CD4-positive, alpha-beta T cell (primary cell): ENCODE measurements at places on chromosomes 11 and 22.

- H3K4me1 ChIP-seq = peaks cover 10% of the 10 kb centered on the region
- no peak overlapping the region for H3K27ac ChIP-seq
- H3K36me3 ChIP-seq = no peaks in the 10 kb centered on the region
- no peak overlapping the region for H3K4me3 ChIP-seq
- DNase-seq = peak; percentile 84
Measured at GRCh38 chr11:118659314-118659952, 20.0 kb downstream of the TREH start.

GRCh38 chr11:61152816-61153592 is 8.2 kb downstream of the VPS37C start:
- no peak for DNase-seq
- H3K27me3 ChIP-seq = no peaks in the 10 kb centered on the region
- H3K36me3 ChIP-seq = peaks cover 7% of the 10 kb centered on the region
- H3K4me1 ChIP-seq = no peaks in the 10 kb centered on the region

DNA sequence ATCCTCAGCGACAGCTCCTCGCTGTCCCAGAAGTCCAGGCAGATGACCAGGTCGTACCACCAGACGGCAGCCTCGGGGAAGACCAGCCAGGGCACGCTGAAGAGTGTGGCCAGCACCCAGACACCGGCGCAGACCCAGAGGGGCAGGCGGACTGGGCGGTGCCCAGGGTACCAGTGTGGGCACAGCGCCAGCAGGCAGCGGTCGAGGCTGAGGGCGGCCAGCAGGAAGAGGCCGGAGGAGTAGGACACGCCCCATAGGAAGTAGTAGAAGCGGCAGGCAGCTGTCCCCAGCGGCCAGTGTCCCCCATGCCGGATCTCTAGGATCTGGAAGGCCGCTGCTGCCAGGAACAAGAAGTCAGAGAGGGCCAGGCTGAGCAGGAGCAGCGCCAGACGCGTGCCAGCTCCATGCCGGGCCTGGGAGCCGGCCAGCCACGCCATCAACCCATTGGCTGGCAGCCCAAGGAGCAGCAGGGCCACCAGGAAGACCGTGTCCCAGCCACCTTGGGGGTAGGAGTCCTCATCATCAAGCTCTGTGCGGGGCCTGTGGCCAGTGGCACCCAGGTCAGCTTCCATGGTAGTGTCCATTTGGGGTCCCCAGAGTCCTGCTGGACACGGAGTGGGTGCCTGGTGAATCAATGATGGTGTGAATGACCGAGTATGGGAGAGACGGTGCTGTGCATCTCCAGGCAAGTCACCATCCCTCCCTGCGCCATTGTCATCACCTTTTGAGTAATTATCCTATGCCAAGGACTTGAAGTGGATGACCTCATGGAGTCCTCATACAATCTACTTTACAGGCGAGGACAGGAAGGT is at the start of gene GPR152:
TSS of gene GPR152 (minus strand) at position 589 of the 812 bp plus-strand sequence. CDS start at position 584, 5 bp downstream.
- no peaks in the 10 kb centered on the region for H3K27me3 ChIP-seq
- H3K4me1 ChIP-seq = peaks cover 48% of the 10 kb centered on the region
- no peak within 1 kb of the TSS for H3K4me3 ChIP-seq
- DNase-seq = no peak
- H3K36me3 ChIP-seq = no peaks in the 10 kb centered on the region

DNA sequence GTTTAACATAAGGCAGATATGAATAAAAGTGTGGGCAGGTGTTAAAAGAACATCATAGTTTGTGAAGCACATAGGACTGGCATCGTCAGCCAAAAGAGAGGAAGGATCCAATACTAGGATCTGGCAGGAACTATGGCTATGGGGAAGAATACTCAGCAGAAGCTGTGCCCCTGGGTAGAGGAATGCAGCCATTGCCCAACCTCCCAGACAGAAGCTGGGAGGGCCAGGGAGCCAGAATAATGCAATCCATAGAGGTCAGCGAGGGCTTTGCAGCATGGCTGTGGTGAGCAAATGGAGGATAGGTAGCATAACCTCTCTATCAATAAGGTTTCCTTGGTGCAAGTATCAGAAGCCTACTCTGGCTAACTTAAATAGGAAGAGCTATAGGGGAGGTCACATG is 11.7 kb upstream of the CSTF3 start:
- no peak overlapping the region for H3K4me3 ChIP-seq
- no peak for DNase-seq
- no peak overlapping the region for H3K27ac ChIP-seq
- no peaks in the 10 kb centered on the region for H3K4me1 ChIP-seq

DNA sequence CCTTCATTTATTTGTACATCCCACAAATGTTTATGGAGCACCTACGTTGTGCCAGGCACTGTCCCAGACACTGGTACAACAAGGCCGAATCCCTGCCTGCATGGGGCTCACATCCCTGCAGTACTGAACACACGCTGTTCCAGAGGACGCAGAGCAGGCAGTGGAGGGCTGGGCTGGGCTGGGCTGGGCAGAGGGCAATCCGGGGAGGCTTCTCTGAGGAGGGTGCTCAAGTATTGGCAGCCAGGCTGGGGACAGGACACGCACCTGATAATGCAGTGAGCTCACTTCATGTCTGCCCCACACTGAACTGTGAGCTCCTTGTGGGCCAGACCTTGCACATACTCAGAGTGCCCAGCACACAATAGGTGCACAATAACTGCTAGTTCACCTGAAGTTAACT is 34.1 kb downstream of the CYTH4 start:
- DNase-seq = no peak
- peaks cover 57% of the 10 kb centered on the region for H3K4me1 ChIP-seq
- H3K27me3 ChIP-seq = no peaks in the 10 kb centered on the region
- H3K27ac ChIP-seq = no peak overlapping the region

GRCh38 chr11:17906436-17906835 is 106.4 kb downstream of the SERGEF start:
- no peak overlapping the region for H3K4me3 ChIP-seq
- no peak for DNase-seq
- no peak overlapping the region for H3K27ac ChIP-seq
- no peaks in the 10 kb centered on the region for H3K27me3 ChIP-seq
- H3K36me3 ChIP-seq = peaks cover 12% of the 10 kb centered on the region

GRCh38 chr11:9251311-9251710 is 13.8 kb downstream of the DENND5A start:
- no peak overlapping the region for H3K27ac ChIP-seq
- no peaks in the 10 kb centered on the region for H3K27me3 ChIP-seq
- H3K4me1 ChIP-seq = peaks cover 59% of the 10 kb centered on the region
- no peaks in the 10 kb centered on the region for H3K36me3 ChIP-seq
- H3K4me3 ChIP-seq = no peak overlapping the region

GRCh38 chr11:11250470-11250869 is 102.6 kb downstream of the CSNK2A3 start:
- H3K4me1 ChIP-seq = no peaks in the 10 kb centered on the region
- DNase-seq = no peak
- H3K4me3 ChIP-seq = no peak overlapping the region
- H3K36me3 ChIP-seq = no peaks in the 10 kb centered on the region
- H3K27ac ChIP-seq = no peak overlapping the region

- no peak within 1 kb of the TSS for H3K27ac ChIP-seq
- H3K36me3 ChIP-seq = no peaks in the 10 kb centered on the region
- peaks cover 27% of the 10 kb centered on the region for H3K4me1 ChIP-seq
Measured at GRCh38 chr11:65900125-65900898, at the start of gene FOSL1. TSS of gene FOSL1 (minus strand) at chr11:65900388. CDS start at chr11:65900339, 49 bp downstream.

DNA sequence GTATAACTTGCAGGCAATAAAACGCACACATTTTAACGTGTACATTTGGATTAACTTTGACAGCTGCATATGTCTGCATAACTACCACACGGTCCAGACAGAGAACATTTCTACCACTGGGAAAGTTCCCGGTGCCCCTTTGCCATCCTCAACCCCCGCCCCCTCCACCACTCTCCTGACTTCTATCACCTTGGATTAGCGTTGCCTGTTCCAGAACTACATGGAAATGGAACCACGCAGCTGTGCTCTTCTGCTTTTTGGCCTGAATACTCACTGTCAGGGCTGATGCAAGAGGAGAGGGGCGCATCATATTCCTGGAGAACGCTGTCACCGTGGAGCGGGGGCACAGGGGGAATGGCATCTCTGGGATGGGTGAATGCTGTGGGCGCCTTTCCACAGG is 62.1 kb downstream of the LRP5 start:
- no peaks in the 10 kb centered on the region for H3K36me3 ChIP-seq
- no peak overlapping the region for H3K4me3 ChIP-seq
- H3K4me1 ChIP-seq = no peaks in the 10 kb centered on the region
- DNase-seq = no peak
- H3K27me3 ChIP-seq = no peaks in the 10 kb centered on the region
- H3K27ac ChIP-seq = no peak overlapping the region

DNA sequence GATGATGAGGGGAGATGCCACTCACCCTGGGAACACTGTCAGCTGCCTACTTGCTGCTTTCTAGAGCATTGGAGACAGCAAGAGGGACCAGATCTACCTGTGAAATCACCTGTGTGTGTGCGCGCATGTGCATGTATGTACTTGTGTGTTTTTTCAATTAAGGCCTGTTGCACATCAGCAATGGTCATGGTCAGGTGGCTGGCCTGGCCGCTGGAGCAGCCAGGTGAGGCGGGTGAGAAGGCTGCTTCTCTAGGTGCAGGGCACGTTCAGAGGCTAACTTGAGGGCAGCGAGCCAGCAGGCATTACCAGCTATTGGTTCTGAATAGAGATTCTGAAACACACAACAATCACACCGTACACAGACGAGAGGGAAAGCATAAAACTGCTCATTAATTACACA is 65.1 kb downstream of the PARVG start:
- H3K4me3 ChIP-seq = no peak overlapping the region
- no peaks in the 10 kb centered on the region for H3K36me3 ChIP-seq
- H3K4me1 ChIP-seq = no peaks in the 10 kb centered on the region
- H3K27ac ChIP-seq = no peak overlapping the region
- no peaks in the 10 kb centered on the region for H3K27me3 ChIP-seq
- DNase-seq = no peak

DNA sequence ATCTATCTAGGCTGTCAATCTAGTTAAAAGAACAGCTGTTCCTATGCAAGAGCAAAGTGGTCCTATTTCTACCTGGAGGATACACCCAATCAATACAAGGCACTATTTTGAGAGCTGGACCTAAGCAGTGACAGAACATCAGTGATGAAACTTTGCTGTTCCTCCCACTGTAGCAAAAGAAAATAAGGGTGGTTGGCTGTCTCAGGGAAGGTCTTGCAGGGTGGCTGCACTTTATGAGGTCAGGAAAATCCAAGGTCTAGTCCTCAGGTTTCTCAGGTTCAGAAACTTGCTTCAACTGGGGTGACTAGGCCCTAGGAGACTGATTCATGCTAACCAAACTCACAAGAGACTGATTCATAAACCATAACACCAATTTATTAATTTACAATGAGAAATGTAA is 11.6 kb downstream of the CPSF7 start:
- H3K27ac ChIP-seq = no peak overlapping the region
- H3K36me3 ChIP-seq = peaks cover 91% of the 10 kb centered on the region
- H3K27me3 ChIP-seq = no peaks in the 10 kb centered on the region
- no peak overlapping the region for H3K4me3 ChIP-seq
- H3K4me1 ChIP-seq = peaks cover 14% of the 10 kb centered on the region

DNA sequence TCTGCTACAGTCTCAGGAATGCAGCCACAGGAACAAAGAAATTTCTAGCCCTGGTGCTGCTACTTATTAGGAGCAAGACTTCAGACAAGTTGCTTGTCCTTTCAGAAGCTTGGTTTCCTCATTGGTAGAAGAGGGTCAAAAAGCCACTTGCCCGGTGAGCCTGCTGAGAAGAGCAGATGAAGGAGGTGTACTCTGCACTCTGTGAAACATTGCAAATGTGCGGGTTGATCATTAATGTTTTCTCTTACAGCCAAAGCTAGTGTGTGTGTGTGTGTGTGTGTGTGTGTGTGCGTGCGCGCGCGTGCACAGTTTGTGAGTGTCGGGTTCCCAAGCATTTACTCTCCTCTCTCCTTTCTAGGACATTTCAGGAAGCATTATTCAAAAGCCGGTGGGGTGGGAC is 86.3 kb upstream of the NNMT start:
- H3K27me3 ChIP-seq = no peaks in the 10 kb centered on the region
- DNase-seq = no peak
- no peak overlapping the region for H3K4me3 ChIP-seq
- H3K27ac ChIP-seq = no peak overlapping the region
- peaks cover 23% of the 10 kb centered on the region for H3K4me1 ChIP-seq
- H3K36me3 ChIP-seq = no peaks in the 10 kb centered on the region

- peaks cover 4% of the 10 kb centered on the region for H3K4me1 ChIP-seq
- no peaks in the 10 kb centered on the region for H3K36me3 ChIP-seq
- DNase-seq = no peak
- no peak overlapping the region for H3K27ac ChIP-seq
- H3K27me3 ChIP-seq = peaks cover 34% of the 10 kb centered on the region
Measured at GRCh38 chr11:22194306-22194705, 1.4 kb downstream of the ANO5 start.

- H3K4me1 ChIP-seq = peaks cover 16% of the 10 kb centered on the region
- H3K36me3 ChIP-seq = no peaks in the 10 kb centered on the region
- DNase-seq = no peak
Measured at GRCh38 chr11:9228091-9228490, 37.1 kb downstream of the DENND5A start.

DNA sequence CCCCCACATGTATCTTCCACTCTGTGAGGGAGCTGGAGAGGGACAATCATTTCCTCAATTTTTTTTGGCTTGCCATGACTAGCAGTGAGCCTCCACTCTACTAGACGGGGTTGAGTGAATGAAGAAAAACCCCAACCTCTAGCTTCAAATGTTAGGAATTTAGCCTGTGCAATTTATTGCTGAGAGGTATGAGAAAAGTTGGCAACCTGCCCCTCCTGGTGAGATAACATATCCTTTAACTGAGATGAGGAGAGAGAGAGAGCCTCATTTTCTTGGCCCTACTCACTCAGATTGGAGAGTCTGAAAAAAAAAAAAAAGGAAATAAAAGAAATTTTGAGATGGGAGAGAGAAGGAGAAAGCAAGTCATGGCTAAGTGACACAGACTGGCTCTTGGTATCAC is 218.2 kb upstream of the CARD18 start:
- no peaks in the 10 kb centered on the region for H3K27me3 ChIP-seq
- no peaks in the 10 kb centered on the region for H3K4me1 ChIP-seq
- no peak overlapping the region for H3K4me3 ChIP-seq

DNA sequence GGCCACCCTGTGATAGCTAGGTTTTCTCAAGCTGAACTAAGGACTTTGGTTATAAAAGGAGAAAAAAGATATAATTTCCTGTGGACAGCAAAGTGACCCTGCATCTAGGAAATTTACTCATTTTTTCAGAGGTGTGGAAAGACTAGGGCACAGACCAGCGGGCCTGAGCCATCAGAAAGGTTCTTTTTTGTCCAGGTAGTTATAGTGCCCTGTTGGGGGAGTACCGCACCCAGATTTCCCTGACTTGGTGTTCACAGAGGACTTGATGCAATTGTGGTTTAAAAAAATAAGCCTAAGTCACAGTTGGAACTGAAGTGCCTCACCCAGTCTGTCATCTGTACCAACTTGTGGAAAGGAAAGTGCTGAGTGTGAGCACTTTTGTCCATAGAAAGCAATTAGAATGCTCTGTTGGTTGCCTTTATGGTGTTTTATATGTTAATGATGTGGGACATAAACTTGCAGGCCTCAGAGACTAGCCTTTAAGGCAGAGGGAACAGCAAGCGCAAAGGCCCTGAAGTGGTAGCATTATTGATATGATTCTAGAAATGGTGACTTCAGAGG is 3.1 kb downstream of the SYT9 start:
- DNase-seq = no peak
- H3K4me3 ChIP-seq = no peak overlapping the region
- H3K27ac ChIP-seq = no peak overlapping the region
- H3K4me1 ChIP-seq = peaks cover 5% of the 10 kb centered on the region
- H3K36me3 ChIP-seq = no peaks in the 10 kb centered on the region
- H3K27me3 ChIP-seq = peaks cover 50% of the 10 kb centered on the region
